Stimulated activated CD4-positive, alpha-beta T cell treated with anti-CD3 and anti-CD28 coated beads, Interleukin-15, amount 100 ng/mL, for 1 hour (primary cell): ENCODE measurements at places on chromosomes 2 and 18.

GRCh38 chr18:74733598-74733997 lies 135.9 kb downstream of the ZNF407 start:
- DNase-seq = no peak

DNA sequence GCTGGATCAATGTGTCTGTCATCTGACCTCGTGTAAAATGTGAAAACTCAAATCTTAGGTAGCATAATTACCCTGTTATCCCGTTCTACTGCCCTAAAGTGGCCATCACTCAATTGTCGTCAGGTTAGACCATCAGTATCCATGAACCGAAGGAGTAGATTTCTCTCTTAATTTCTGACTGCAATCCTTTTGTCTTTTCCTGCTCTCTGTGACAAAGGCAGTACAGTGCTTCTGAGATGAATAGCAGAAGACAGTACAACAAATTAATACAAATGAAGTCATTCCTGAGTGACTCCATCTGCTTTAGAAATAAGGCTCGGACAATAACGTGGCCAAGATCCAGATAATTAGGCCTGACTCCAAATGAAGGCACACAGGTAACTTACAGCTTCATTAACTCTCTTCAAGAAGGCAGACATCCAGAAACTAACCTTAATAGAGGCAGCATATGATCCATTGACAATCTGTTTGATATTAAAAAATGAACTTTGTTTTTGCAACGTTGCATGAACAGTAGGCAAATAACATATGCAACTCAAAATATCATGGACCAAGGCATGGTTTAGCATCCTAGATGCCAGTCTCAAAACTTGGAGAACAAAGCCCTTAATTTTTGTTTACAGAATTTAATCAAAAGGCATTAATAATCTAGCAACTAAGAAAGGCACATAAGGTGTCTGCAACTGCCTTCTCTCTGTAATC lies 96.7 kb upstream of the CDH20 start:
- DNase-seq = no peak

DNA sequence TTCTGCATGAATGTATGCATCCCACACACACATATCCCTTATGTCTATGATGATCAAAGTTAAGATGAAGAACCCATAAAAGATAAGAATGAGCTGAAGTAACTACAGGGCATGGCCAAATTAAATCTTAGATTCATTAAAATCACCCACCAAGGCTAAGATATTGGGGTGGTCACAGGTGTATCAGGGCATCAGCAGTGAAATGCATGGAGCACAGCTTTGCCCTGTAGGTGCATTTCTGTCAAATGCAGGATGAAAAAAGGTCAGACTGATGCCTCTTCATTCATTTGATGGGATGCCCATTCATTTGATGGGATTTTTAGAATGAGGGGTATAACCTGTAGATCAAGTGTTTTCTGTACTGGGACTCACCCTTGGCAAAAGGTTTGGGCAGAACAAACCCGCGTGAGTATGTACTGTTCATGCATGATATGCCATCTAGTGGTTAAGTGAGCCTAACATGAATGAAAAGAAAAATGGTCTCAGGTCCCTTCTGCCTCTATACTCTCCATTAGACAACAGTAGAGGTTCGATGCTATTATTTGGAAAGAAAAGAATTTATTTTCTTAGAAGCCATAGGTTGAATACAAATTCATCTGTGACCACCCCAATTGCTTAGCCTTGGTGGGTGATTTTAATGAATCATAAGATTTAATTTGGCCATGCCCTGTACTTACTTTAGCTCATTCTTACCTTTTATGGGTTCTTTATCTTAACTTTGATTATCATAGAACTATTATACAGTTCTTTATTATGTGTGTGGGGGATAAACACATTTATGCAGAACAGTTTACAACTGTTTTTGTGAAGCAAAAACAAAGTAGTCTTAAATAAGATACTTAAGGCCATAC lies 43.2 kb upstream of the NOSTRIN start:
- no peak for DNase-seq

DNA sequence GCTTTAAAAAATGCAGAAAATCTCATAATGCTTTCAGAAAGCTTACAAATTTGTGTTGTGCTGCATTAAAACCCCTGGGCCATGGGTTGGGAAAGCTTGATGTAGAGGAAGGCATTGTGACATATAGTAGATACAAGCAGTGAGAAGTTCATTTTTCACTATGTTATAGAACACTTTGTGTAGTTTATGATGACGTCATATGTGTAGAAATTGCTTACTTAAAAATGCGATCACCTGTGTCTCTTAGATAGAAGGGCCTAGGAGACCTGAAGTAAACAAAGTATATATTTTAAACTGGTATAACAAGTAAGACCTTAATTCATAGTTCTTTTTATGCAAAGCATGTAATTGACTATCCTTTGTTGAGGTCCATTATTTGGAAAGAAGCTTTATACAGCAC lies 393.5 kb downstream of the ARHGAP15 start:
- no peak for DNase-seq

DNA sequence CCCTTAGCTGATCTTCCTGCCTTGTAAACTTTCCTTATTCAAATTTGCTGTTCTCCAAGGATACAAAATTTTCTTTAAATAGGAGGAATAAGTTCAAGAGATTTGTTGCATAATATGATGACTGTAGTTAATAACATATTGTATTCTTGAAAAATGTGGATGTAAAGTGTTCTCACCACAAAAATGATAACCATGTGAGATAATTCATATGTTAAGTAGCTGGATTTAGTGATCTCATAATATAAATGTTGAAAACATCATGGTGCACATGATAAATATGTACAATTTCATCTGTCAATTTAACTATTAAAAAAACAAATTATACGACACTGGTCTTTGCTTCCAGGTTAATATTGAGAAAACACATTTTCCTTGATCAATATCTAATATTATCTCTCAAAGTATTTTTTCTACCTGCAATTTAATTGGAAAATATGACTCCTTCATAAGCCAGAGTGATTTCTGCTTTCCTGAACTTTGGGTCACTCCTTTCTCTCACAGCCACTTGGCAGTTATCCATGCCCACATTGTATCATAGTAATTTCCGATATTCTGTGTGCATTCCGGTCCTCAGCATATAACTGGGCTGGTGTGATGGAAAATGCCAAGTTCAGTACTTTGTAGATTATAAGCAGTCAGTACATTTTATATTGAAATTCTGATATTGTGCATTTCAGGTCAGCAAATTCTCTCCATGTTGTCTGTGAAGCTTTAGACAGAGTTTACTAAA lies 152.6 kb downstream of the GULP1 start:
- DNase-seq = no peak
